ENCODE measurements at places on chromosomes 7 and 10.

- DNase-seq = no peak
Measured at GRCh38 chr10:28548781-28549498, 16.0 kb downstream of the WAC start.

GRCh38 chr7:8190119-8190895 lies 71.7 kb downstream of the ICA1 start:
- peak; percentile 83 for DNase-seq

DNA sequence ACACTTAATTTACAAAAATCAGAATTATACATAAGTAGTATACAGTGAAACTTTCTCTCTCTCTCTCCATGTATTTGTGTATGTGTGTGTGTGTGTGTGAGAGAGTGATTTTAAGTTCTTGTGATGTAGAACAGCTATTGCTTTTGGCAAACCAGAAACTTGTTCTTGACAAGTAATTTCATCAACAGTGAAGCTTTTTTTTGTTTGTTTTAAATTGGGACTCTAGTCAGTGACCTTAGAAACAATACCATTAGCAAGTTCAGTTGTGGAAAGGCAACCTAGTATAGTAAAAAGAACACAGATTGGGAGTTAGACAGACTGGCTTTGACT lies 319.1 kb downstream of the PTEN start:
- no peak for DNase-seq

DNA sequence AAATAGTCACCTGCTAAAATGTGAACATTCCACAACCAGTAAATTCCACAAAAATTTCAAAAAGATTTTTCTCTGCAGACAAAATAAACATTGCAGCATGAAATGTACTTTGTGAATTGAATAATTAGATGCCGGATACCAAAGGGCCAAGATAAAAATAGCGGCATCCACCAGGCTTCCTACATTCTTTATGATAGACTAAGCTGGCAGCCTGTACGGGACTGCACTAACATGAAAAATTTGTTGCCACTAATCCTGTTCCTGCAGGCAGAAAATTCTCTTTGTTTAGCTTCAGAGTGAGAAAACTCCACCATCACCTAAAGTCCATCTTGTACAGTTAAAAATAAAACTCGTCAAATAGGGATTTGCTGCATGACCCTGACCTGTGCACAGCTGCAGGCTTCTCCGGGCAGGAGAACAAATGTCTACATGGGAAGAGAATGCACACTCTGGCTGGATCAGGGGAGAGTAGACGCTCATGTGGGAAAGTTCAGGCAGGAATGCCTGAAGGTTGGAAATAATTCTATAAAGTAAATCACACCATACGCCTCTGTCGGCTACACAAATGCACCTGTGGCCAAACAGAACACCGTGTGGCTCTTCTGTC lies 15.6 kb upstream of the ADO start:
- no peak for DNase-seq

DNA sequence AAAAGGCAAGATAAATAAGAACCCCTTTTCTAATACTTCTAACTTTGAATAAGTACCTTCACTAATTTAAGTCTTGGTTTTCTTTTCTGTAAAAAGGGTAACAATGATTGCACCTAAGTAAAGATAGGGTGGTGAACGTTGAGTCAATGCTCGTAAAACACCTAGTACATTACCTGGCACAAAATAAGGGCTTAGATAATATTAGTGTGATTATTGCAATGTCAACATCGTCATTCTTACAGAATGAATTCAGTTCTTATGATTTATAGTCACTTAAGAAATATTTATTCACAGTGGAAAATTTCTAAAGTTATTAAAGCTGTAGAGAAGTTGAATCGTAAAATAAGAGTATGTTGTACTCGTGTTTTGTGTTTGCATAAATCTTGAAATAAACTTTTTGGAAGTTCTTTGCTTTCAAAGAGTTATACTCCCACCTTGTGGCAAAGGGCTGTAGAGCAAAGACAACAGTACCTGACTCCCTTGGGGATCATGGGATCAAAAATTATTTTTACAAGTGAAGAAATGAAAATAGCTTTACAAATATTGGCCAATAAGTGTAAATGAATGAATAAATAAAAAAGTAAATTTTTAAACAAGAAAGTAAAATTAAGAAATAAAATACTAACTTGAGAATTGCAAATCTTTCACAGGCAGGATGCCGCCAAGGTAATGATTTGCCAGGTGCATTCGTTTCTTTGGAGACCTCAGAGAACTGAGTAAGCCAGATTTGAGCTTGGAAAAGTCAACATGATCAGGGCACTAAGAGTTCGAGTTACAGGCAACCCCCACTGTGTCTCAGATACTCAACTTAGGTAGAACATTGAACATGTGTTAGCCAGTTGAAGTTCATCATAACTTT lies 285.8 kb upstream of the CACNA2D1 start:
- DNase-seq = no peak
